ENCODE measurements at places on chromosomes 6 and 20.

- DNase-seq = no peak
These were observed 122.8 kb downstream of the SYCP2 start for GRCh38 chr20:59810449-59811187.

DNA sequence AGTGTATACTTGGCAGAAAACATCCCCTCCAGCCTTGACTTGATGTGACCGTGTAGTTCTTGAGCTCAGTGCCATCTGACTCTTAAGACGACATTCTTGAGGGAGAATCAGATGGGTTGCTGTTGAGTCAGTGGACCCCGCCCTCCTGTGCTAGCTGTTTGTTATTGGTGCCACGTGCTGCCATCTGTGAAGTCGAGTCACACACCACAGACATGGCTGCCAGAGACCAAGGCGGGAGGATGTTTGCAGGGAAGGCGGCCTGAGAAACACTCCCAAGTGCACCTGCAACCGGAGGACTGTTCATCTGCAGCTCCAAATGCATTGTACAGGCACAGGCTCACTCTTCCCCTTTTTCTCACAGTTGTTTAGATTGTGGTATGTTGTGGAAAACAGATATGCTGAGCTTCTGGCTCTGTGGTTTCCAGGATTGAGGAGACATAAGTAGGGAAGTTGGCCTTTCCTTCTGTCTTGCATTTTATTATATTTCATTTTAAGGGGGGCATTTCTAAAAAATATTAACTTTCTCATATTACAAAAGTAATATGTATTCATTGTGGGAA lies 345.3 kb upstream of the ZFP64 start:
- DNase-seq = no peak

- DNase-seq = no peak
These were observed 21.9 kb downstream of the SLC17A5 start for GRCh38 chr6:73631849-73632248.

- DNase-seq = peak; percentile 13
These were observed 141.1 kb downstream of the CEP57L1 start for GRCh38 chr6:109236115-109237076.

- DNase-seq = no peak
These were observed 204.0 kb downstream of the DLL1 start for GRCh38 chr6:170086639-170087420.

Data from CD4-positive, alpha-beta T cell treated with Interleukin-12 subunit alpha and Interleukin-12 subunit beta, for 1 hour (primary cell).